ENCODE measurements at places on chromosomes 4 and X.

DNA sequence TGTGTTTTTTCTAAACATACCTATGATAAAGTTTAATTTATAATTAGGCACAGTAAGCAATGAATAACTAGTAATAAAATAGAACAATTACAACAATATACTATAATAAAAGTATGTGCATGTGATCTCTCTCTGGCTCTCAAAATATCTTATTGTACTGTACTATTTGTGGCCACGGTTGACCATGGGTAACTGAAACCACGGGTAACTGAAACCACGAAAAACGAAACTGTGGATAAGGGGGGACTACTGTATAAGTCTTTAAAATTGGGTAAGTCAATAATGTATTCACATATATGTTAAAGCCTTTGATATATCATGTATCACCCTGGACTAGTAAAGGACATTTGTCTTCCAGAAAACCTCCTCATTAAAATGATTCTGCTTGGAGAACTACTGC, 20.0 kb downstream of the TMEM154 start:
- no peak for DNase-seq

DNA sequence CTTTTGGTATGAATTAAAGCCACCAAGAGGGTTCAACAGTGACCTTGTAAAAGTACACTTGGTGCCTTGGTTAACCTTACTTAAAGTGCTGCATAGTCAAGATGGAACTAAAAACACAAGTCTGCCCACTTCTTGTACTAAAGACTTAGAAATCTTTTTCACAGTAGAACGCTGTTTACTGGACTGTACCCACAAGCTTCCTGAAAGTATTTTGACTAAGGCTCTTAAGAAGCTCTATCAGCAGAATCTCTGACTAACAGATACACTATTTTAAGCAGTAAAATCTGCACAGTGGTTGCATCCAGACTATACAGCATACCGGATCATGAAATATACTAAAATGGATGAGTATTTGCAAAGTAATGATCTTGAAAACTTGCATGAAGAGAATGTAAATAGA, 7.2 kb downstream of the RAB28 start:
- no peak for DNase-seq

DNA sequence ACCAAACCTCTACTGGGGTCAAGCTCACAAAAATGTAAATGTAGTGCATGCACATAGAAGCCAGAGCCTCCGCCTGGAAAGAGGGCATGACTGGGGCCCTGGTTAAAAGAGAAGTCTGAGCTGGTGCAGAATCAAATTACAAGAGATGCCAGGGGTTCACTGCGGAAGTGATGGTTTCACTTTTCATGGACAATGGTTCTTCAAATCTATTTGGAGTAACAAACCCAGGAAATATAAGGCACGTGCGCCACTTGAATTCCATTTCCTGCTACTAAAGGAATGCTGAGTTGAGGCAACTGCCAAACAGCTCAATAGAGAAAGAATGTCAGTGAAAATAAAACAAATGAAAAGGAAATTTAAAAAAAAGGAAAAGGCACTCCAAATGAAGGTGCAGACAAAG, 79.8 kb downstream of the FUNDC1 start:
- DNase-seq: no peak

DNA sequence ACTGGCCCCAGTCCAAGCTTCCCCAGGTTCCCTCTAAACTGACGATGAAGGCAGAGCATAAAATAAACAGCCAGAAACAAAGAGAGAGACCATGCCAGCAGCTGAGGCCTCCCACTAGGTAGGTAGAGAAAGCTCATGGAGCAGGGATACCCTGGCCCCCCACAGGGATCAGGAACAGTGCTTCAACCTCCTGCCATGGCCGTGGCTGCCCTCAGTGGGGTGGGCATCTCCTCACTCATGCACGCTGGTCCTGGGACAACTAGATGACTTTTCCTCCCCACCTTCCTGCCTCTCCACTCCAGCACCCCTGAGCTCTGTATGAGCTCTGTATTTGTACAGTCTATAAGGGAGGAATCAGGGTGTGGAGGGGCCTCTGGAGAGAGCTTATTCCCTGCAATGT, 117.7 kb upstream of the PSAPL1 start:
- DNase-seq: no peak

DNA sequence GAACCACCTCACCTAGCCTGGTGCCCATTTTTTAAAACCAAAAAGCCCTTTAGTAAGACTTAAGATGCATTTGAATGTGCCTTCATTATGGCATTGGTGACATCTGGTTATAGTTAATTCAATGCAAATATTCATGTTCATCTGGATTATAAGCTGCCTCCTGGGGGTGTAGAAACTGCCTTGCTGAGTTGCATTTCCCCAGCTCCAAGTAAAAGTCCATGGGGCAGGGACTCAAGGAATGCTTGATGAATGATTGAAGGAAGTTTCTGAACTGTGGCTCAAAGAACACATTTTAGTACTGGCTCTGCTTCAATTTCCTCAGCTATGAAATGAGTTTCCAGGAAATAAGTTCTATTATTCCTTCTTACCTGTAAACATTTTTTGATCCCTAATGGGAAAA, 18.5 kb upstream of the RBM47 start:
- DNase-seq: no peak

DNA sequence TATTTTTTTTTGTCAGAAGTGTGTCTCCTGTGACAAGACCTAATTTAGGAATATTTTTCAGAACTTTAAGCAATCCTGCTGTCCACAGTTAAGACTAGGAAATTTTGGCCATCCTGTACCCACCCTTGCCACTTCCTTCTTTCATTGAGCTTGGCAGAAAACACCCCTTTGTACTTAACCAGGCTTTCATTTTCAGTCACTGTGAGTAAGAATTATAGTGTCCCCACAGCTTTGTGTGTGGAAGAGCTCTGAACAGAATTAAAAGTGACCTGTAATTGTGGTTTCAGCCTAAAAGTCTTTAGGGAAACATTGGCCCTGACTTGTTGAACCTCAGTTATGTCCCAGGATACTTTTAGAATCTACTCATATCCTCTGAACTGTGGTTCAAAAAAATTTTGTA, 153.7 kb upstream of the BMP3 start:
- no peak for DNase-seq

- no peak for DNase-seq
Measured at GRCh38 chr4:86441175-86441936, 81.5 kb upstream of the MAPK10 start.

- DNase-seq: no peak
Measured at GRCh38 chrX:39563178-39563577, 534.6 kb downstream of the BCOR start.

DNA sequence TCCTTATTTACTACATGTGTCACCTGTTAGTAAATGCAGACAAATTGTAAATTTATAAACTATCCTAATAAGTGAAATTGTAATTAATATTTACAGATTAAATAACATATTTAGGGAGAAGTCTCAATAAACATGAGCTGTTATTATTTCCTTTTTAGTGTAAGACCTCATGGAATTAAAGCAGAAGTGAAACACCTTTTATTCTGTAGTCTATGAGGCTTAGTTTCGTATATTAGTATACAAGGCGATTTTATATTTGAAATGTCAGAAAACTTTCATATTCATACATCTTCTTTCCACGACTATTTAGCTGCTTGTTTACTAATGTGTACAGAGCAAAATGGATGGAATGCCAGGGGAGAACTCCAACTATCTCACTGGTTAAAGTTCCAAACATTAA, 414.4 kb downstream of the ARHGAP24 start:
- DNase-seq: no peak

All from SIG-M5 (cell line).